ENCODE measurements at places on chromosomes 5 and 9.

- DNase-seq = no peak
Observed at GRCh38 chr5:108561416-108562204, 179.7 kb upstream of the FBXL17 start.

- peak; percentile 80 for DNase-seq
Observed at GRCh38 chr9:125631391-125632085, 75.5 kb downstream of the MAPKAP1 start.

- DNase-seq = no peak
Observed at GRCh38 chr9:10614196-10614800, 1.5 kb upstream of the PTPRD start.

GRCh38 chr9:85016384-85017006, 347.0 kb downstream of the NTRK2 start:
- no peak for DNase-seq

DNA sequence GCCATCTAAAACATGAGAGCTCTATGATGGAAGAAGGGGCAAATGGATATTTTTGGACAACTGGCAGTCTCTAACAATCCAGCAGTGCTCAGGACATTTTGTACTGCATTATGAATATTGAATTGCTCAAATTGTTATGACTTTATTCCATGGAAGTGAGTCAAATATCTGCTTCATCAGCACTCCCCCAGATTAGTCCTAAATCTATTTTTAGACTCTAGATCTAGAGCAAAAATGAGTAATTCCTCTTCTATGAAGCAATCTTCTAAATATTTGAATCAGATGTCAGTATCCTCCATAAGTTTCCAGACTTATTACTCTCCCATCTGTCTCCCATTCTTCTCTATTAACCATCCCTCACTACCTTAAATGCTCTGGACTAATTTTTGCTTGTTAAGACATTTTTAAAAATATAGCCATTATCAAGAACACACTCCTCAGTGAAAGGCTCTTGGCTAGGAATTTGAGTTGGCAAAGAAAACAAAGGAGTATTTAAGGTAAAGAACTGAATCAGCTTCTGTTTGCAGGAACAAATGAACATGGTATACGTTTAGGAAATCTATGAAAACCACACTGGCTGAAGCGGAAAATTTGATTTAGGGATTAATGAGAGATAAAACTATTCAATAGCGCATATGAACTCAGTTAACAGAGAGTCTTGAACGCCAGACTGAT, 300.9 kb downstream of the MCTP1 start:
- DNase-seq = peak; percentile 1

DNA sequence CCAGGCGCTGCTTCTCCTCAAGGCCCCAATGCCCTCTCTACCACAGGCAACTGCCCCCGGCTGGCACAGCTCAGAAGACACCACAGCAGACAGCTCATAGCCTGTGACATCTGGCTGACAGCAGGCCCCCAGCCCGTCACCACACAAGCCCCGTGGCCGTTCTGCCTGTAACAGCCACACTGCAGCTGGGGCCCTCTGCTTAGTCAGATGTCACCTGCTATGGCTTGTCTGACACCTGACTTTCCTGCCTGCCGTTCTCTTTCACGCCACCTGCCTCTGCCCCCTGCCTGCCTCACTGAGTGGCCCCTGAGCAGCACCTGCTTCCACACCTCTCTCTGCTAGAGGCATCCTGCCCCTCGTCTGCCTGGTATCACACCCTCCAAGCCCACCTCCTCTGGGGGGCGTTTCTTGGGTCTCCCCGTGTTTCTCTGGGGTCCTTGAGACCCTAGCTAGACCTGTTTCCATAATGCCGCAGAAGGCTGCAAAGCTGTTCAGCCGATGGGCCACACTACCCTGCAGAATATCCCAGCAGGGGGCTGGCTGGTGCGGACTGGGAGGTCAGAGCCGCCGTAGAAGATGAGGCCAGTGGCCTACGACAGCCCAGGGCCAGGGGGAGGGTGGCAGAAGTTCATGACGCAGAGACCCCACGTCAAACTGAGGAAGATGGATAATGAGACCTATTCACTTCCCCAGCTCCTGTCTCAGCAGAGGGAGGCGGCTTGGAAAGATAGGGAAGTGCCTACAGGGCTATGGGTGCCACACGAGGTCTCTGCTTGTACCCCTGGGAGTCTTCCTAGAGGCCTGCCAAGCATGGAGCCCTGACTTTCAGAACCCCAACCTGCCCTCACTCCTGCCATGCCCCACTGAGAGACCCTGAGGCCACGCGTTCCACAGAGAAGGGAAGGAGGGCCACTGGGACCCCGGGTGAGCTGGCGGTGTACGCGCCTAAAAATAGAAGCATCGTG, 95.1 kb downstream of the ZNF354C start:
- no peak for DNase-seq

GRCh38 chr9:33135470-33135958, 31.6 kb downstream of the B4GALT1 start:
- no peak for DNase-seq

DNA sequence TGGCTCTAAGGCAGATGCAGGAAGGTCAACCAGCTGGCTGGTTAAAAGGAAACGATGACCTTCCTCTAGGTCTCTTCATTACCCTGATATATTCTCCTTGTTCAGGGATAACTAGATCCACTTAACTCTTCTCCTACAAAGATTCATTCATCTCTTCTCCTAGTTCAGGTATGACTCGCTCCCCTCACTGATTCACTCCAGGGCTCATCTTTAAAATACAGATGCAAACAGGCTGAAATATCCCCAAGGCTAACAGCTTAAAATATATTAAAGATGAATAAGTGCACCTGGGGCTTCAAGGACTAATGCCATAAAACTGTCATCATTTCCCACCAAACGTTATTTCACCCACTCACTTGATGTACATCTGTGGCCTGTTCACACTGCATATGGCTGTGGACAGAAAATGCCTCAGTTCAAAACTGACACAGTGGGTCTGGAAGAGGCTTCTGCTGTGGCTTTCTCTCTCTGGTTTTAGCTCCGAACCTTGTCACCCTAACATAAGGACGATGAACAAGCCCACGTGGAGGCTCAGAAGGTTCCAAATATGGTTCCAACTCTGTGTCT, 366.9 kb downstream of the DEPDC1B start:
- no peak for DNase-seq

DNA sequence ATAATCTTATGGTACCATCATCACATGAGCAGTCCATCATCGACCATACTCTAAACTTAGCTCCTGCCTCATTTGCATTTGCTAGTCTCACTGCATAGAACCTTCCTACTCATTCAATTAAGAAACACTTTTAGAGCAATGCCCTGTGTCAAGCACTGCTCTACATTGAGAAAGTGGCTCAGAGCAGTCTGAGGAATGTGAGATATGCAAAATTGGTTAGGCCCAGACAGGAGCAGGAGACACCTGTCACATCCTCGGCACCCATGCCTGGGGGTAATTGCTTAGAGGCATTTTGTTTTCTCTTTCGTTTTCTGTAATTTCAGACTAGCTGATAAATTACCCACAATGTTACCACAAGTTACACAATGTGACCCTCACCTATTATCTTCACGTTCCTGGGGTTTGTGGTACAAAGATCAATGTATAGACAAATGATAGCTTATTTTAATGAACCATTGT, 4.9 kb upstream of the RARS1 start:
- DNase-seq = no peak

DNA sequence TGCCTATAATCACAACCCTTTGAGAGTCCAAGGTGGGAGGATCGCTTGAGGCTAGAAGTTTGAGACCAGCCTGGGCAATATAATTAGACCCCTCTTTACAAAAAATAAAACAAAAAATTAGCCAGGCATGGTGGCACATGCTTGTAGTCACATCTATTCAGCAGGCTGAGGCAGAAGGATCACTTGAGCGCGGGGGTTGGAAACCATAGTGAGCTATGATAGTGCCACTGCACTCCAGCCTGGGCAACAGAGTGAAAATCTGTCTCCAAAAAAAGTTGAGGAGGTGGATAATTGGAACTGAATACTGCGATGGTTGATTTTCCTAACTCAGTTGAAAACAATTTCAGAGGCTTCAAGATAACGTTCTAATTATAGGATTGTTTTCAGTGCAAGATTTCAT, 52.6 kb downstream of the EDIL3 start:
- DNase-seq = no peak

DNA sequence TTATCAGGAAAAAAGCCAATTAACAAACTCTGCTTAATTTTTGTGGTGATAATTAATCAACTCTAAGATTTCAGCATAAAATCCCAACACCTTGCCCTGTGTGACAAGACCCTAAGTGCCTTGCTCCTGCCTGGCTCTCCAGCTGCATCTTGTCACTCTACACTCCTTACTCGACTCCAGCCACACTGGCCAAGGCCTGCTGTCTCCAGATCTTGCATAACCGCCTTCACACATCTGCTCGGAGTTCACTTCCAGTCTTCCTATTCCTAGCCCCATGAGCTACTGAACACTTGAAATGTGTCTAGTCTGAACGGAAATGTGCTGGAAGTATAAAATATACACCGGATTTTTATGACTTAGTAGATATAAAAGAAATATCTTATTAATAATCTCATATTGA, 259.6 kb downstream of the EPB41L4A start:
- DNase-seq = no peak

- no peak for DNase-seq
Observed at GRCh38 chr5:125149110-125149509, 402.7 kb upstream of the ZNF608 start.

DNA sequence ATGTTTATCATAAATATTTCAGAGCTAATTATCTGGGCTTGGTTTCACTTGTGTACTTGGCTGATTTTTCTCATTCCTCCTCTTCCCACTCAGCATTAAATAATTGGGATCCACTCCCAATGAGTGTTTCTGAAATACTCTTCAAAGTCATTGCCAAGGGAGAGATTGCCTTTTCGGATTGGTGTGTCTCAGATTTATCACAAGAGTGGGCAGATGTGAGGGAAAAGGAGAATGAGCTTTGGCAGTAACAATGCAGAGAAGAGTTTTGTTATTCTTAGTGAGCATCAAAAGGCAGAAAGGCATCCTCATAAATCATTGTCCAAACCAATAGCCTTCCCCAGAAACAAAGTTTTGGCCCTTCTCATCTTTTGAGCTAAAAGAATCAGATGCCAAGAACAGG, 79.2 kb downstream of the SEMA5A start:
- DNase-seq = no peak

DNA sequence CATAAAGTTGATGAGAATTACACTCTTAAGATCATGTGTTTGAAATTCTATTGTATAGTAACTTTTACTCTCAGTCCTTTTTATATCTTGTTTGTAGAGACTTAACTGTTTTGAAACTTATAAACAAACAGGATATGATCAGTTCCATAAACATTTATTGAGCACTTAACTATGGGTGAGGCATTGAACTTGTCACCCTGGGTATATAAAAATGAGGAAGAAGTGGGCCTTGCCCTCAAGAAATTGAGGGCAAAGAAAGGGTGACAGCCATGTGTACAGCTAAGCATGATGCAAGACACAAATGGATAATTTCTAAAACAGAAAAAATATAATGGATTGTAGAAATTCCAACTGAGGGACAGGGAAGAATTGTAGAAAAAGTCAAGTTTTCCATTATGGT, 15.7 kb downstream of the UNC13B start:
- no peak for DNase-seq

- DNase-seq = peak; percentile 33
Observed at GRCh38 chr9:121169094-121169601, 32.5 kb downstream of the RAB14 start.

GRCh38 chr5:55177078-55177477, 4.1 kb upstream of the CDC20B start:
- no peak for DNase-seq

DNA sequence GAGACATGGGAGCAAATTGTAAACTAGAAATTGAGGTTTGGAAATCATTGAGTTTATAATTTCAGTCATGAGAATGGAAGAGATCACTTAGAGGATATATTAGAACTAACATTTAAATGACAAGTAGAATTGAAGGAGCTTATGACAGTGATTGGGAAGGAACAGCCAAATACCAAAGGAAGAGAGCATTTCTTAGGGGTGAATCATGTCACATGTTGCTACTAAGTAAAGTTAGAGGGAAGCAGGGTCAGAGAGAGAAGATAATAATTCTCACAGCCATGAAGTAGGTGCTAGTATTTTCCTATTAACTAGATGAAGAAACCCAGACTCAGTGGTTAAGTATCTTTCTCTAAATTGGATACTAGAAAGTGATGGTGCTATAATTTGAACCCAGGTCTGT, 59.3 kb downstream of the COMMD10 start:
- DNase-seq = no peak

DNA sequence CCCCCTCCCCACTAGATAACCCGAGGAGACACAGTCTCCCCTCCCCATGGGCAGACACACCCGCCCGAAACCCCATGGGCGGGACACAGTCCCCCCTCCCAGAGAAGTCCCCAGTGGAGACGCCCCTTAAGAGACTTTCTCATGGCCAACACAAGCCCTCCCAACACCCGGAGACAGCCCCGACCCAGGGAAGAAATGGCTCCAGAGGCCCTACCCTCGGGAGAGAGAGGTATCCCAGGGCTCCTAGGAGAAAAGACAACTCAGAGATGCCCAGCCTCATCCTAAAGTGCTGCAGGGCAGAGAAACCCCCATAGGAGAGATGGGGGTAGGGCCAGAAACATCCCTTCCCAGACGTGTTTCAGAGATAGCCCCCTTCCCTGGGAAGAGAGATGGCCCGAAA, 27.4 kb downstream of the PCDH1 start:
- peak; percentile 28 for DNase-seq

DNA sequence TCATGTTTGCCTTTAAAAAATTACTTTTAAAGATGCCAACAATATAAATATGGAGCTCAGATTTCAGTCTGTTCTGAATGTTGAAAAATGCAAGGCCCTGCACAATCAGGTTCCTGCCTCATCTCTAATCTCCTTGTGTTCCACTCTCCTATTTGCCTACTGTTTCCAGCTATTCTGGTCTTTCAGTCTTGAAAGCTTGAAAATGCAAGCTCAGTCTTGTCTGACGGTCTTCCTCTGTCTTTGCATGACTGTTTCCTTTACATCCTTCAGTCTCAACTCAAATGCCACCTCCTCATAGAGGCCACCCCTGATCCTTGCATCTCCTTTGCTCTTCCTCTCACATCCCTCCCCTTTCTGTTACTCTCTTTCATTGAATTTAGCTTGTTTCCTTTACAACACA, 354.9 kb downstream of the KIF4B start:
- DNase-seq = no peak

GRCh38 chr5:104606258-104606829, 1043.8 kb upstream of the NUDT12 start:
- DNase-seq = no peak

GRCh38 chr9:19122490-19123042, 4.7 kb downstream of the PLIN2 start:
- DNase-seq = no peak

- no peak for DNase-seq
Observed at GRCh38 chr9:91028166-91028827, 226.7 kb downstream of the SYK start.

DNA sequence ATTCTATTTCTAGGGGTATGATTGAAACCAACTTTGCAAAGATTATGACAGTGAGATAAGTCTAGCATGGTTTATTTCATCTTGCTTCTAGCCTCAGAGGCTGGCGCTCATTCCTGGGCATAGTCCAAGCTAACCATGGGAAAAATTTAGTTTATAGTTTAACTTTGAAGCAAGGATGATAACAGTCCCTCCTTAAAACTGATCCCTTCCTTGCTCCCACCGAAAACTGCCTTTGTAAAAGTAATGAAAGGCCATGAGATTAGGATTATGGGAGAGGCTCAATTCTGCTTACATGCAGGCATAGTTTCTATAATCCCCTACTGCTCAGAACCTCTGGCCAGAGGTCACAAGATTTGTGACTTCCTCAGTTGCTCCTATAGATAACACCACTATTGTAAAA, 75.7 kb downstream of the TARS1 start:
- no peak for DNase-seq

- no peak for DNase-seq
Observed at GRCh38 chr5:180820788-180821321, 18.2 kb upstream of the MGAT1 start.

- DNase-seq = no peak
Observed at GRCh38 chr9:126498331-126498730, 115.4 kb upstream of the LMX1B start.
